ENCODE measurements at places on chromosomes 3 and 15.
A peak's percentile ranks its signal among the peaks of the same experiment; 100 is the strongest.

- DNase-seq = no peak
Measured at GRCh38 chr3:185711255-185711870, 113.5 kb downstream of the IGF2BP2 start.

GRCh38 chr3:100780071-100780622, 70.9 kb downstream of the TFG start:
- DNase-seq = no peak

- no peak for DNase-seq
Measured at GRCh38 chr3:13081603-13082360, 8.6 kb upstream of the IQSEC1 start.

- no peak for DNase-seq
Measured at GRCh38 chr3:105233010-105233409, 133.7 kb upstream of the ALCAM start.

DNA sequence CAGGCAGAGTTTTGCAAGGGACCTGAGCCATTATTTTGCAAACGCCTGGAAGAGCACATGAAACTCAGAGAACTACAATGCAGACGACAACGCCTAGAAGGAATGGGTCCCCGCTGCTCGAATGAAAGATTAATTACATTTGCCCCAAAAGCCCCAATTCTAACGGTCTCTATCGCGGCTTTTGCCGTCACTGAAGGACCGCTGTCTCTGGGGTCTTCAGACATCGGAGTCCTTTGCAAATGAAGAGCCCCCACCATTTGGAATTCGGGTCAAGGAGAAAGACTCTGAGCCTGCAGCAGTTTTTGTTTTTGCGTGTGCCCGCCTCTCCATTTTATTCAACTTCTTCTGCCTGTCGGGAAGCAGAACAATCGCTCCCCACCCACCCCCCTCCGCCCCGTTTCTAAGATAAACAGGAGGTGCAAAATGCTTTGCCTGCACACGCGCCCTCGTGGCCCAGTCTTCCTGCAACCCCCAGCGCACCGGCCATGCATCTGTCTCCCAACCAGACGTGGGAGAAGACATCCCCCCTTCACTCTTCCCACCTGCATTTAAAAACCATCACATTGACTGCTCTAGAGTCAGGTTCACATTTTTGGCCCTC, 13.5 kb downstream of the SOX2 start:
- no peak for DNase-seq

- DNase-seq = peak; percentile 83
Measured at GRCh38 chr3:20604659-20605058, 418.7 kb upstream of the SGO1 start.

- DNase-seq = no peak
Measured at GRCh38 chr3:9934235-9934621, 594 bp downstream of the CRELD1 start.

DNA sequence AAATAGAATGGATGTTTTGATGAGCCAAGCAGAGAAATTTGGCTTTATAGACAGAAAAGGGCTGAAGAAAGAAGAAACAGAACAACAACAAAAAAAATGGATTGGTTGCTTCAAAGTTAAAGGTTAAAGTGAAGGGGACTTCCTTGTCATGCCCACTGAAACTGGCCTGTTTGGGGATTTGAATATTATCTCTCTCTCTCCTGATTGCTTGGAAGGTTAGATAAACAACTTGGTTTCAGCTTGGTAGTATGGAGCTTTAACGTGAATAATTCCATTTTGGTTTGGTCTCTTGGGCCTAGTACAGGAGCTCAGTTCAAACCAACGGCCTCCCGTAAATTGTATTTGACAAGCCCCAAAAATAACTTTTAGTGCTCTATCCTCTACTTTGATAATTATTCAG, 70.8 kb upstream of the MBNL1 start:
- no peak for DNase-seq
